ENCODE measurements at places on chromosomes 13 and 19. TPM values are rescaled to one million over a fixed set of nuclear protein-coding genes. Genes with fewer than 3 reads are reported as not detected.

Gene LRP3
- 13.3 TPM for total RNA-seq

Gene ZNF723
- total RNA-seq: not detected

Gene APOC4
- not detected for total RNA-seq

Gene ARHGEF7
- total RNA-seq: 64.7 TPM

Gene ZNF491
- not detected for total RNA-seq

Gene CPB2
- total RNA-seq: not detected

Gene ASPDH
- not detected for total RNA-seq

Gene ACP4
- total RNA-seq: not detected

Gene ACTN4
- total RNA-seq: 879 TPM

Gene PSG5
- 0.86 TPM for total RNA-seq

DNA sequence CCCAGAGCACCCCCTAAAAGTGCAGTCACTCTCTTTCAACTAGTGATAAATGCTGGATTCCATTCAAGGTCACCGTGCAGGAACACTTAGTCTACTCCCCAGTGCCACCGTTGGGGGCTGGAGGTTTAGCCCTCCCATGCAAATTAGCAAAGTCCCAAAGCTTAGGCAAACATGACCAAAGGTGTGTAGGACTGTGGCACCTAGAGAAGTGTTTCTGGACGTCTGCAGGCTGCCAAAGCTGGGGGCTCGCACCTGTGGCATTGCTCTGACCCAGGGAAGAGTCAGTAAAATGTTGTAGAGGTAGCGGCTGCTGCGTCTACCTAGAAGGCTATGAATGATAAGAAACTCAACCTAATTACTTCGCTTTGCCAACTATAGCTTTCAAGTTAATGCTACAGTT, 13.9 kb downstream of the COL4A1 start:
- peaks cover 9% of the 10 kb centered on the region for H3K36me3 ChIP-seq
- no peaks in the 10 kb centered on the region for H3K27me3 ChIP-seq

DNA sequence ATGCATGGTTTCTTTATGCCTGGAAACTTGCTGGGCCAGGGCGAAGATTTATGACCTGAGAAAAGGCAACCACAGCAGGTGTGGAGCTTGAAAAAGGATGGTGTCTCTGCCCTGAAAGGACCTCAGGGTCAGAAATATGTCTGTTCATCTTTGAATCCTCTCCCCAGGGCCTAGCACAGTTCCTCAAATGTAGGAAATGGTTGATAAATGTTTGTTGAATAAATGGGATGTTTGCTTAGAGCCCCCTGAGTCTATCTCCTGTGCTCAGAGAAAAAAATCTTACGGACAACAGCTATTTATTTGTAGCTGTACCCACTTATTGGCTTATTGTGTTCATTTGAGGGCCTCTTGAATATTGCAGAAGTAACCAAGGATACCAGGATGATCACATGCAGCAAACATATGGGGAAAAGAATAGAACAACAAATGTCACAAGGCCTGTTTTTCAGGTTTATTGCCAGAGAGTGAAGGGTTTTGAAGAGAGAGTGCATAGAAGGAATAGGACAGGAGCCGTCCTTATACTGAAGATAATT, 114.5 kb downstream of the KLF5 start:
- H3K4me3 ChIP-seq: no peak overlapping the region
- no peaks in the 10 kb centered on the region for H3K27me3 ChIP-seq
- DNase-seq: no peak
- no peak overlapping the region for H3K27ac ChIP-seq

GRCh38 chr19:29509456-29509855, 16.3 kb upstream of the VSTM2B start:
- no peak overlapping the region for H3K27ac ChIP-seq
- H3K36me3 ChIP-seq: no peaks in the 10 kb centered on the region
- H3K4me3 ChIP-seq: no peak overlapping the region
- no peaks in the 10 kb centered on the region for H3K27me3 ChIP-seq

DNA sequence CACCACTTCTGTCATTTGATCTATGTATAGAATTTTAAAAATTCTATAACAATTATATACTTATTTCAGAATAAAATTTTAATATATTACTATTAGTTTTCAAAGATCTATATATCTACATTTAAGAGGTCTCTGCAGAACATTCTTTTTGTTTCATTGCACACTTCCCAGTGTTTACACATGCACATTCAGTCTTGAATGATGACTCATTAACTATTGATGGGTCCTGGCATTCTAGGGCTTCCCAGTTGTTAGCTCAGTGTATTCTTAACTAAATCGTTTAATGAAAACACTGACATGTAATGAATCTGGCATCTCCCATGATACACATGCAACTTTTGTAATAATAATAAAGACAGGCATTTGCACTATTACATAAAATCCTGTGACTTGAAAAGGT, 324.6 kb downstream of the KLF12 start:
- peak; percentile 72 for DNase-seq
- H3K4me3 ChIP-seq: no peak overlapping the region
- H3K27me3 ChIP-seq: no peaks in the 10 kb centered on the region
- H3K27ac ChIP-seq: no peak overlapping the region

- H3K36me3 ChIP-seq: no peaks in the 10 kb centered on the region
- no peaks in the 10 kb centered on the region for H3K27me3 ChIP-seq
- no peak overlapping the region for H3K27ac ChIP-seq
- H3K4me1 ChIP-seq: peaks cover 13% of the 10 kb centered on the region
These were observed 11.9 kb downstream of the UNC13A start for GRCh38 chr19:17676295-17676694.

DNA sequence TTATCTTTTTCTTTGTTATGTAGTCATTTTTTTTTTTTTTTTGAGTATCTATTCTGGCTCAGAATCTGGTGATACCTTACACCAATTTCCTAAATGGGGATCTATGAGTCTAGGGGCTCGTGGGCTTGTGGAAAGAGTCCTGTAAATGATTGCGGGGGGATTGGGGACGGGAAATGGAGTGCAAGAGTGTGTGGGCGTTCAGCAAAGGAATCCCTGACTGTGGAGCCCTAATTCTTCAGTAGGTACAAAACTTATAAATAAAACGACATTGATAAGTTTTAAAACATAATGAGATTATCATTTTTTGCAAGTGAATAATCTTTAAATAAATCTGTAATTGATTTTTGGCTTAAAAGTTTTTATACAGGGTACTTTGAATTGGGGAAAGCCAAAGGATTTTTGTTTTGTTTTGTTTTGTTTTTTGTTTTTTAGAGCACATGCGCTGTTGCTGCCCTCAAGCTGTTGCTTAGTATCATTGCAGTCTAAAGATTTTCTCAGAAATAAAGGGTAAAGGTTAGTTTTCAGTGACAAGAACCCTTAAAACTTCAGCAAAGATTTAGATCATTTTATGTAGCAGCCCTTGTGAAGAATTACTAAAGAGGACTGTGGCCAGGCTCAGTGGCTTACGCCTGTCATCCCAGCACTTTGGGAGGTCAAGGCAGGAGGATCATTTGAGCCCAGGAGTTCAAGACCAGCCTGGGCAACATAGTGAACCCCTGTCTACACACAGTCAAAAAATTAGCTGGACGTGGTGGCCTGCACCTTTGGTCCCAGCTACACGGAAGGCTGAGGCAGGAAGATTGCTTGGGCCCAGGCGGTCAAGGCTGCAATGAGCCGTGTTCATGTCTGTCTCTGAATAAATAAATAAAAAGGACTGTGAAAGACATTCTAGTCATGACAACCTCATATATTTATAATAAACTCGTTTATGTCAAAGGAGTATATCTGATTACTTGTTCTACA, 1.7 kb downstream of the ERCC5 start:
- H3K36me3 ChIP-seq: peaks cover 2% of the 10 kb centered on the region
- H3K27me3 ChIP-seq: no peaks in the 10 kb centered on the region

- peak overlapping the region; percentile 32 for H3K4me3 ChIP-seq
- peak; percentile 70 for DNase-seq
- no peaks in the 10 kb centered on the region for H3K36me3 ChIP-seq
These were observed 13.6 kb downstream of the IER2 start for GRCh38 chr19:13163609-13164342.

DNA sequence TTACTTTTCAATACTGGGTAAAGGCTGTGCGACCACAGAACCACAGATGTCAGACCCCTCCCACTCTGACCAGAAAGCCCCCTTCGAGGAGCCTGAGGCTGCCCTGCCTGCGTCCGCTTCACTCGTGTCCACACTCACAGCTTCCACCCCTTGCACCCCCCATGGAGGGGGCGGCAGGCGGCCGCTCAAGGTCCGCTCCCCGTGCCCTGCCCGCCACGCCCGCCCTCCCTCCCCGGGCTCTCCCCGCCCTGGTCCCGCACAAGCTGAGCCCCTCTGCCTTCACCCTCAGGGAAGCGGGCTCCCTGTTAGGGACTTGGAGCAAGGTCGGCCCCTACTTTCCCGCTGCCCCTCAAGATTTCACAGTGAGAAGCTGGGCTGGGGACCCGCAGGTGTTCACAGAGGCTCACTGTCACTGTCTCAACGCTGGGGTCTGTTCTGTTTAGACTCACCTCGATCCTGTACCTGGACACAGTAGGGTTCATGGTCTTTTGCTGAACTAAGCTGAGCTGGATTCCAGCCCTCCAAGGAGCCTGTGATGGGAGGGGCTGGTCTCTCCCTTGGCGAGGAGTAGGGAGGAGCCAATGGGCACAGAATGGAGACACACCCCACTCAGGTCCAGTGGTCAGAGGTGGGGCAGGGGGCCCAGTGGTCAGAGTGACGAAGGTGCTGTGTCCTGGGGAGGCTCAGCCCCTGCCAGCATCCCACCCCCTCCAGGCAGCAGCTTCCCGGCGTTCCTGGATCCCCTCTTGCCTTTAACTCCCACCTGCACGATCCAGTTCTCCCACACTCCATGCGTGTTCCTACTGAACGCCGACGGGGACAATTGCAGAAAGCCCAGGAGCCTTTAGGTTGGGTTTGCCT, 69.5 kb downstream of the SPACA7 start:
- no peak for DNase-seq
- no peaks in the 10 kb centered on the region for H3K36me3 ChIP-seq
- H3K4me3 ChIP-seq: no peak overlapping the region
- H3K4me1 ChIP-seq: no peaks in the 10 kb centered on the region

- no peaks in the 10 kb centered on the region for H3K4me1 ChIP-seq
- no peak overlapping the region for H3K4me3 ChIP-seq
- peaks cover 11% of the 10 kb centered on the region for H3K36me3 ChIP-seq
These were observed 7.9 kb downstream of the INTS6 start for GRCh38 chr13:51444922-51445321.

DNA sequence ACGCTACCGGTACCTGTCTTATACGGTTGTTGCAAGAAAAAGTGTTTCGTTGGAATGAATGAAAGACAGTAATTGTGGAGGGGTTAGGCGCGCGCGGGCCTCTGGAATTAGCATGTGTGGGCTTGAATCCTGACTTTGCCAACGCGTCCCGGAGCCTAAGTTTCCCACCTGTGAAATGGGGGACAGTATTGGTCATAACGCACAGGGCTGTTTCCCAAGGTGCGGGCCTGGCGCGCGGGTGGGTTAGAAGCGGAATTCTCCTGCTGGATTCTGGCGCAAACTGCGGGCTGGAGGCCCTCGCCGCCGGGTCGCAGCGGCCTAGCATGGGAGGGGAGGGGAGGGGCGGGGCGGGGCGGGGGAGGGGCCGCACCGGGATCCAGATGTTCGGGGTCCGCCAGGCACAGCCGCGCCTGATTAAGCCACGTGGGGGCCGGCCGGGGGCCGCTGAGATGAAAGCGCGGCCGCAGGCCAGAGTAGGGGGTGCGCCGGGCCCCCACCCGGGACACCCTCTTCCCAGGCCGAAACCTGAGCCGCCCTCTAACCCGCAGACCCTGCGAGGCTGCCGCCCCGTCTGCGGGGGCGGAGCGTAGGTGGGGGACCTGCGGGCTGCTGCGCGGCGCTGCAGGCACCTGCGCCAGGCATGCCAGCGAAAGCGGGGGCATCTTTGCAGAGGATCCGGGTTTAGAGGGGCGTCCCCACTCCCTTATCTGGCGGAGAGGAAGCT, 1.2 kb upstream of the TMEM59L start:
- no peak for DNase-seq
- H3K4me3 ChIP-seq: no peak overlapping the region
- H3K36me3 ChIP-seq: no peaks in the 10 kb centered on the region
- no peak overlapping the region for H3K27ac ChIP-seq

GRCh38 chr19:12465211-12465610, 19.4 kb downstream of the ZNF709 start:
- no peaks in the 10 kb centered on the region for H3K27me3 ChIP-seq
- DNase-seq: no peak
- H3K4me1 ChIP-seq: no peaks in the 10 kb centered on the region
- H3K36me3 ChIP-seq: peaks cover 8% of the 10 kb centered on the region
- H3K4me3 ChIP-seq: no peak overlapping the region
- no peak overlapping the region for H3K27ac ChIP-seq

- H3K27ac ChIP-seq: no peak overlapping the region
- no peaks in the 10 kb centered on the region for H3K36me3 ChIP-seq
- no peak for DNase-seq
These were observed 857.2 kb downstream of the SLITRK1 start for GRCh38 chr13:83024955-83025594.

- H3K4me1 ChIP-seq: no peaks in the 10 kb centered on the region
- no peak overlapping the region for H3K4me3 ChIP-seq
- H3K36me3 ChIP-seq: peaks cover 16% of the 10 kb centered on the region
- DNase-seq: no peak
- no peaks in the 10 kb centered on the region for H3K27me3 ChIP-seq
These were observed 46.5 kb upstream of the RAP2A start for GRCh38 chr13:97387485-97387839.

DNA sequence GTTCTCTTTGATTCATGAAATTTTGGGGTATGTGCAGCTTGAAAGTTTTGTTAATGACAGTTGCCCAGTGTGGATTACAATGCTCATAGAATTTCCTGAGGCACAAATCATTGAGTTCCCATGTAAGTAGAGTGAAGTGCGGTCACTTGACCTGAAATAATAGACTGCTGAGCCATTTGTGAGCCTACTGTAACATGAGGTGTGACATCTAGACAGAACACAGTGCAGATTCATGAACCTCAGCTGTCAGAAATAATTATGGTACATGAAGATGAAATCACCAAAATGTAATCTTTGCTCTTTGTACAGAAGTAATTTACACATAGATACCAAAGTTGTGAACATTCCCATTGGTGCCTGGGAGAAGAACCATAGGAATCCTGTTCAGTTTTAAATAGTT, 84.6 kb downstream of the DHRS12 start:
- peaks cover 7% of the 10 kb centered on the region for H3K4me1 ChIP-seq
- H3K36me3 ChIP-seq: peaks cover 2% of the 10 kb centered on the region
- H3K4me3 ChIP-seq: no peak overlapping the region
- no peak overlapping the region for H3K27ac ChIP-seq
- DNase-seq: no peak
- no peaks in the 10 kb centered on the region for H3K27me3 ChIP-seq
